ENCODE measurements at places on chromosomes 2 and 18.

- DNase-seq, result no peak
These were observed 1.6 kb downstream of the EPC2 start for GRCh38 chr2:148646231-148646559.

GRCh38 chr2:178397002-178397605 lies 53.9 kb downstream of the PRKRA start:
- peak; percentile 40 for DNase-seq

GRCh38 chr2:96427917-96428316 lies 77.2 kb downstream of the NEURL3 start:
- DNase-seq, result peak; percentile 88

DNA sequence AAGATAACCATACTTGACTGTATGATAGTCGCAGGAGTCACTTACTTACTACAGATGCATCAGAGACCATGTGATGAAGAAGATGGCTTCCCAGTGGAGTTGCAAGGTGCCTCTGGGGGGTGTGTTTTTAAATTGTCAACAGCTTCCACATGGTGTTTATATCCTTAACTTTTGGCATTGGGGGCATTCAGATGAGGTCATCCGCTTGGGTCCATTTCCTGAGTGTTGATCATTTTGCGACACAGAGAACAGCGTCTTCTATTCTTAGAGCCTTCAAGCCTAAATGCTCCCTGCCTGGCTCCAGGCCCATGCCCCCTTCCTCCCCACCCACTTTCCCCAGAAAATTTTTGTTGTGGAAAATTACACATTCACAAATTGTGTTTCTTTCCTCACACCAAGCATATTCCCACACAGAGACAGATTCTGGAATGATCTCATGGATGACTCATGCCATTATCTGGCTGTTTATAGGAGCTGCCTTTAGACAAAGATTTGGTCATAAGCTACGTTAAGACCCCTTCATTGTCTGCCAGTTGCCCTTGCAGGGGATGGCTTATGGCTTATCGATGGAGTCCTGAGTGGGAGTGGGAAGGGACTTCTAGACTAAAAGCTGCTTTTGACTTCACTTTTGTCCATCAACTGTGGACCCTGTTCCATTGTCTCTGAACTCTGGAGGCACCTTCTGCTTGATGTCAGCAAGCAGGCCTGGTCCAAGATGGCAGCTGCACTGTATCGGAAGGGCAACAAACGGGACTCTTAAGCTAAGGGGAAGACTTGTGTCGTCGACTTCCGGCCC lies 91.8 kb downstream of the CABLES1 start:
- DNase-seq, result peak; percentile 90

GRCh38 chr2:45596761-45597160 lies 14.3 kb downstream of the SRBD1 start:
- no peak for DNase-seq

DNA sequence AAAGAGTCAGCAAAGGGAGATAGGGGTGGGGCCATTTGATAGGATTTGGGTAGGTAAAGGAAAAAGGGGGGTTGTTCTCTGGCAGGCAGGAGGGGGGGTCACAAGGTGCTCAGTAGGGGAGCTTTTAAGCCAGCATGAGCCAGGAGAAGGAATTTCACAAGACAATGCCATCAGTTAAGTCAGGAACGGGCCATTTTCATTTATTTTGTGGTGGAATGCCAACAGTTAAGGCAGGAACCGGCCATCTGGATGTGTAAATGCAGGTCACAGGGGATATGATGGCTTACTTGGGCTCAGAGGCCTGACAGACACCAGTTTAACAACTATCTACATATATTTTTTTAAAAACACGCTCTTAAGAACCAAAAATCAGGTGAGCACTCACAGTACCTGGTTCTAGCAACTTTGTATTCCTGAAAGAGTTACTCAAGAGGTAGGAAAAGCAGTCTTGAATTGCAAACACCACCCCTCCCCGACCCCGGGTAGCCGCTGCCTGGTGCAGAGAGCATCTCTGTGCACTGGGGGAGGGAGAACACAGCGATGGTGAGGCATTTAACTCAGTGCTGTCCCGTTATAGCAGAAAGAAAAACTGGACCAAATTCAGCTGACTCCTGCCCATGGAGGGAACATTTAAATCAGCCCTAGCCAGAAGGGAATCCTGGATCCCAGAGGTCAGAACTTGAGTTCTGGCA lies 414.5 kb upstream of the KLHL29 start:
- DNase-seq, result no peak

DNA sequence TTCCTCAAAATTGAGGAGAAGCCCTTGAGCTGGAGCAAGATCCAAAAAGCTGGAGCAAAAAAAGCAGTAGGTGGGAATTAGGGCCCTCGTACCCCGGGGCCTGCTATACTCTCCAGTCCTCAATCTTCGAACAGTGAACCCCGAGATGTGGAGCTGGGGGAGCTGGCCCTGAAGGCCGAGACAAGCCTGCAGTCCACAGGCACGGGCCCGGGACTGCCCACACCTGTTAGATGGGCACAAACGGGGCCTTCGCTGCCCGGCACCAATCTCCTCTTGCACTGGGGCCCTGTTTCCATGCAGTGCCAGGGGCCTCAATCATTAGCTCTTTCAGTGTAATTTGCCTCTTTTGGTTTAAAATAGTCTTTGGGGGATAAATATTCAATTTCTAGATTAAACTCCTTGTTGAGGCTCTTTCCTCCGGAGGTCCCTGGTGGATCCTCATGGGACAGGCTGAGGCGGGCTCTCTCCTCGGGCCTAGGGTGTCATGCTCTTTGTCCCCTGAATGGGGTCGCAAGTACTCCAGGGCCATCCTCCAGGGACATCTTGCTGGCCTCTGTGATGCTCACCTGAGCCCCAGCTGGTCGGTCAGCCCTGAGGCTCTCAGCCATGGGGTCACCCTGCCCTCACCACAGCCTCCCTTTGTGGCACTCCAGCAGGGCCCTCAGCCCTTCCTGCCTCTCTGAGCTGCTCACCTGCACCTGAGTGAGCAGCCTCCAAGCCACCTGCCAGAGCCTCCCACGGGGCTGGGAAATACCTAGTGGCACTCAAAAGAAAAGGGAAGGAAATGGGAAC lies 223.6 kb downstream of the ALPK2 start:
- DNase-seq, result no peak

DNA sequence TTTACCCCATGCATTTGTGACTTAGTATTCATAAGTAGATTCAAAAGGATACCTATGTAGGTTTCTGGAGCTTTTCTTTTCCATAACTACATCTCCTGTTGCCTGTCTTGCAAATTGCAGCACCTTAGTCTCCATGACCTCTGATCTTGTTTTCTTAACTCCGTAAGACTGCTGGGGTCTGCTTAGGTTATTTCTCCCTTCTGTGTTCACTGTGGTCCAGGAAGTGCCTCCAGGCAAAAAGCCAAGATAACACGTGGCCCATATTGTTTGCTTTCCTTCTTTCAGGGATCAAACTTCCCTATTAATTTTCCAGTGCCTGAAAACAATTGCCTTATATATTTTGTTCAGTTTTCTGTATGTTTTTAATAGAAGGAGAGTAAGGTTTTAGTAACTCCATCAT lies 86.4 kb downstream of the GCA start:
- no peak for DNase-seq

DNA sequence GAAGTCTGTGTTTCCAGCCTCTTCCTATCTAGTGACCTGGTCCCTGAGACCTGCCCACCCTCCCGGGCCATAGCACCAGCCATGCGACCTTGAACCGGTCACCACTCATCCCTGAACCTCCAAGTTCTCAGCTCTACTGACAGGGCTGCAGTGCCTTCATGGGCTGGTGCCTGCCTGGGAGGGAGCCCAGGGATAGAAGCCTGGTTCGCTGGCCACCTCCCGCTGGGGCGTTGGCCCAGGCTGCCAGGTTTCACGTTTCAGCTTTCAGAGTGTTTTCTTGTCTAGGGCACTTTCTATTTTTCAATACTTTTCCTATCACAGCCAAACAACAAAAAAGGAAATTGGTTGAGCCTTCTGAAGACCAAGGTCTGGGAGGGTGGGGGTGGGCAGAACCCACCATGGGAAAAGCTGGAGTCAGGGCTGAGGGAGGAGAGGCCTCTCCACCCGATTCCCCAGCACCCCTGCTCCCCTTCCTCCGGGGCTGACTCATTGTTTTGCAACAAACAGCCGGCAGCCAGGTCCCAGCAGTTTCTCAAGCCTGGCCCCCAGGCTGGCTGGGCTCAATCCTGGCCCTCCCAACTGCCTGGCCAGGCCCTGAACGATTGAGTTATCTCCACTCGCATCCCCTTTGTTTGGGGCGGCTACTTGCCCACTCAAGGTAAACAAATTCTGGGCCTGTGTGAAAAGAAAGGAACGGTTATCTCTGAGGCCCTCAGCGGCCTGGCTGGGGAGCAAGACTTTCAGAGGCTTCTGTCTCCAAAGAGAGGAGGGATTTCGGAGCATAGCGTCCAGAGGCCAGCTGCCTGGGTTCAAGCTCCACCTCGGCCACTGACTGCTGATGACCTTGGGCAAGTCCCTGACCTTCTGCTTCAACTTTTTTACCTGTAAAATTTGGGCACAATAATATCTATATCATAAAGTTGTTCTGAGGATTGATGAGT lies 47.5 kb downstream of the ZFP36L2 start:
- DNase-seq, result peak; percentile 92

- DNase-seq, result peak; percentile 69
These were observed 53.9 kb upstream of the RAB27B start for GRCh38 chr18:54774423-54774822.

GRCh38 chr2:37858400-37858711 lies 66.7 kb upstream of the RMDN2 start:
- peak; percentile 34 for DNase-seq

GRCh38 chr2:46846536-46846935 lies 69.1 kb downstream of the MCFD2 start:
- peak; percentile 39 for DNase-seq

All from iris pigment epithelial cell (primary cell).